ENCODE measurements at places on chromosomes 1 and 21. TPM values are rescaled to one million over a fixed set of nuclear protein-coding genes. Genes with fewer than 3 reads are reported as not detected.

DNA sequence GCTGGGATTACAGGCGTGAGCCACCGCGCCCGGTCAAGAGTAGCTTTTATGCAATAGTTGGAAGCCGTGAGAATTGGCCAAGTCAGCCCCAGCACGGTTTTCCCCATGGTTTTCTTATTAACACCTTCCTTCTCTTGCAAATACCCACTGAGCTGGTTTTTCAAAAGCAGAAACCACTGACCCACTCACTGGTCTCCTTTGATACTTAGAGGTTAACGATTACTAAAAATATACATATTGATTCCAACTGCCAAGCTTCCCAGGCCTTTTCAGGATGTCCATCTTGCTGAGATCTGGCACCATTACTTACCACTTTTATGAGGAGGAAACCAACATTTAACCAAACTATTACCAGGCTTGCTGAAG, 25.9 kb upstream of the TARDBP start:
- H3K36me3 ChIP-seq = no peaks in the 10 kb centered on the region
- no peaks in the 10 kb centered on the region for H3K27me3 ChIP-seq
- H3K4me1 ChIP-seq = no peaks in the 10 kb centered on the region
- H3K27ac ChIP-seq = no peak overlapping the region

SPRR3 gene
- not detected for total RNA-seq

FCGR3A gene
- 2.1 TPM for total RNA-seq

DNA sequence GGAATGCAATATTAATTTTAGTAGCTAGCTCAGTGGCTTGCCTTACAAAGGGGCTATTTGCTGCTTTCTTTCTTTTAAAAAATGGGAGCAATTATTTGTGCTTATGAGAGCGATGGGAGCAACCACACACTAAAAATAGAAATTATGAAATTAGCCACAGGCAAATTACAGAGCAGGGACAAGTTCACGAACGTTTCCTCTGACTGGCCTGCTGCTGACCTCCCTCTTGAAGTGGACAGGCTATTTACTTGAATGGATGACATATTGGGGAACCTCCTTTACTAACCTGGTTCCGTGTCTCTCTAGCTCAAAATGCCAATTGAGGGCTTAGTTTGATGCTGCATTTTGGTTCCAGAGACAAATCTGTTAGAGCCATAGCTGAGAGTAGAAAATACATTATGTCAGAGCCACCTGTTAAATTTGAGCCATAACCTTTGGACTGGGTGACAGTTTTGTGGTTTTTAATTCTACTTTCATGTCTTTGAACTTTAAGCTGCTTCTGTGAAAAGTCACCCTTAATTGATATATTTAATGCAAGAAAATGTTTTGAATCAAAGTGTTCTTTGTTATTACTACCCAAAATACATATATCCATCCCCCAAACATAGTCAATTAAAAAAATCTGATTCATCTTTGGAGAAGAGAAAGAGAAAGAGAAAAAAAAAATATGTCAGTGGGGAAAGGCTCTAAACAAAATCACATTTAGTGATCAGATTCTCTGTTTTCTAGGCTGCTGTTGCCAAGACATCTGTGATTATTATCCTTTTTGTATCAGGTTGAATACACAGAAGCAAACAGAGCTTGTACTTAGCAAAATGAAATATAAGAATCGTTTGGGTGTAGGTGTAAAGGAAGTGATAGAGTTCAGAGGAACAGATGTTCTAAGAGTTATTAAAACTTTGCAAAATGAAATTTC, 351.9 kb downstream of the ADGRL2 start:
- DNase-seq = no peak
- no peaks in the 10 kb centered on the region for H3K36me3 ChIP-seq
- H3K4me1 ChIP-seq = no peaks in the 10 kb centered on the region
- no peaks in the 10 kb centered on the region for H3K27me3 ChIP-seq
- no peak overlapping the region for H3K27ac ChIP-seq
- H3K4me3 ChIP-seq = no peak overlapping the region

DNA sequence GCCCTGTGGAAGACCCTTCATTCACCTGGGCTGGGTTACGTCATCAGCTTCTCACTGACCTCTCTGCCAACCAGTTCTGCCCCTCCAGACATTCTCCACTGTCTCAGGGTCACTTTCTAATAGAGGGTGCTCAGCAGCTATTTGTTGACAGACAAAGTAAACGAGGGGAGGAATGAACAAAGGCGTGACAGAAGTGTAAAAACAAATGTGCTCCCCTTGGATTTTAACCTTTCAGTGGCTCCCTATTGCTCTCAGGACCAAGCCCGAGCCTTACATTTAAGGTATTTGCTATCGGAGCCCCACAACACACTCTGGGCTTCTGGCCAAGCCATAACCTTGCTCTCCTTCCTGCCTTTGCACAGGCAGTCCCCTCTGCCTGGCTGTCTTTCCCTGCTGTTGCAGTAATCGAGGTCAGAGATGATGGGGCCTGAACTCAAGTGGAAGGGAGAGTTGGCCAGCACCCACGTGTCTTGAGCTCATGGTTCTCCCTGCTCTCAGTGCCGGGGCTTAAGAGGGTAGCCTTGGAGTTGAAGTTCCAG, 9.3 kb upstream of the MARCKSL1 start:
- H3K27ac ChIP-seq = no peak overlapping the region
- no peak overlapping the region for H3K4me3 ChIP-seq
- H3K36me3 ChIP-seq = no peaks in the 10 kb centered on the region
- H3K4me1 ChIP-seq = peaks cover 44% of the 10 kb centered on the region
- peak; percentile 47 for DNase-seq
- no peaks in the 10 kb centered on the region for H3K27me3 ChIP-seq

DNA sequence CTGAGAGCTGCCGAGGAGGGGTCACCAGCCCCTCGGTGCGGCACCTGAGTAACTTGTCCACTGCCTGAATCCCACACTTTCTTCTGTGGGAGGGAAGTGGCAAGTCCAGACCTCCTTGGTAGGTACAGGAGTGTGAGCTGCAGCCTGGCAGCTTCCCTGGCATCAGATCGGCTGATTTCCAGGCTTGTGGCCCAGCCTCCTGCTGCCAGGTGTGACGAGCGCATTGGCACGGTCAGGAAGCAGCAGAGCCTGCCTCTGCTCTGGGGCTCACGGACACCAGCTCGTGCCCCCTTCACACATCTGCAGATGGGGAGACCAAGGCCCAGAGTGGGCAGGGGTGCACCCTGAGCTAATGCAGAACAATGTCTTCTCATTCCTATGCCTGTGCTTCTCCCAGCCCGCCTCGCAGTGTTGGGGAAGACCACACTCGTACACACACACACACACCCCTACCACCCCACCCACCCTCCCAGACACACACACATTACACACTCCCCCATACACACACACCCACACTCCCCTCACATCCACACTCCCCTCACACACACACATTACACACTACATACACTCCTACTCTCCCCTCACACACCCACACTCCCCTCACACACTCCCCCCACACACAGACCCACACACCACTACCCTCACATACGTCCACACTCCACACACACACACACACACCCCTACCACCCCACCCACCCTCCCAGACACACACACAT, 33.1 kb upstream of the SELENON start:
- no peak overlapping the region for H3K27ac ChIP-seq
- no peak overlapping the region for H3K4me3 ChIP-seq
- no peak for DNase-seq
- H3K4me1 ChIP-seq = peaks cover 17% of the 10 kb centered on the region

DNA sequence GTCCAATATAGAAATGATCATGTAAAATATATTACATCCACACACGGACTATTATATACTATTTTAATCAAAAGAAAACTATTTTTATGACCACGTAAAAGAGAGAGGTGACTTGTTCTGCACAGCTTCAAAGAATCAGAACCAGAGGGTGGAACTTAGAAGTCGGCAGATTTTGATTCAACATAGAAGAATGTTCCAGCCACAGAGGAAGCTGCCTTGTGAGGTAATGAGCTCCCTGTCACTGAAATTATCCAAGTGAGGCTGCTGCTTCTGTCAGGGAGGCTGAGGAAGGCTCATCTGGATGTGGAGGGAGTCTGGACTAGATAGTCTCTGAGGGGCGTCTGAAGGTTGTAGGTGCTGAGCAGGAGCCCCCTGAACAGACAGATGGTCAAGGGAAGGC, 2.7 kb downstream of the PLEKHA6 start:
- no peak overlapping the region for H3K27ac ChIP-seq
- no peaks in the 10 kb centered on the region for H3K36me3 ChIP-seq
- no peak overlapping the region for H3K4me3 ChIP-seq
- H3K27me3 ChIP-seq = no peaks in the 10 kb centered on the region
- no peak for DNase-seq
- no peaks in the 10 kb centered on the region for H3K4me1 ChIP-seq

- no peak for DNase-seq
- H3K36me3 ChIP-seq = peaks cover 35% of the 10 kb centered on the region
- H3K27me3 ChIP-seq = no peaks in the 10 kb centered on the region
- H3K4me3 ChIP-seq = no peak overlapping the region
Observed at GRCh38 chr1:27789540-27790041, 16.6 kb downstream of the STX12 start.

DNA sequence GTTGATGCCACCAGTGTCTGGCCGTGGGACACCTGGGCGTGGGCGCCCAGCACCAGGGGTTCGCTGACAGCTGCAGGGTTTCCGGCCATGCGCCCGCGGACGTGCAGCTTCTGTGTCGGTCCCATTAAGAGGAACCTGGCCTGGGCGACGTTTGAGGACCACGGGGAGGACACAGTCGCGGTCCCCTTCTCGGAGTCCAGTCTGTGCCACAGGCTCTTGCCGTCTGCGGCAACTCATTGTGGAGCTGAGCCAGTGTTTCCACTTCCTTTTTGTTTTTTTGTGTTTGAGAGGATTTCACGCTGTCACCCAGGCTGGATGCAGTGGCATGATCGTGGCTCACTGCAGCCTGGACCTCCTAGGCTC, 1.6 kb upstream of the C1orf159 start:
- no peak overlapping the region for H3K4me3 ChIP-seq
- no peak for DNase-seq
- H3K36me3 ChIP-seq = no peaks in the 10 kb centered on the region

GRCh38 chr1:77421504-77422233, 139.8 kb downstream of the AK5 start:
- peaks cover 28% of the 10 kb centered on the region for H3K4me1 ChIP-seq
- H3K36me3 ChIP-seq = no peaks in the 10 kb centered on the region
- no peaks in the 10 kb centered on the region for H3K27me3 ChIP-seq
- DNase-seq = peak; percentile 29
- no peak overlapping the region for H3K27ac ChIP-seq
- H3K4me3 ChIP-seq = no peak overlapping the region

FAM78B gene
- total RNA-seq = 0.22 TPM

- H3K27me3 ChIP-seq = no peaks in the 10 kb centered on the region
- H3K36me3 ChIP-seq = no peaks in the 10 kb centered on the region
- no peaks in the 10 kb centered on the region for H3K4me1 ChIP-seq
- no peak overlapping the region for H3K4me3 ChIP-seq
- DNase-seq = no peak
Observed at GRCh38 chr1:34131396-34132160, 33.5 kb downstream of the CSMD2 start.

GRCh38 chr1:219365451-219365850, 191.8 kb downstream of the LYPLAL1 start:
- H3K4me3 ChIP-seq = no peak overlapping the region
- no peaks in the 10 kb centered on the region for H3K4me1 ChIP-seq
- no peak for DNase-seq

- no peaks in the 10 kb centered on the region for H3K27me3 ChIP-seq
- no peak for DNase-seq
- H3K4me1 ChIP-seq = peaks cover 18% of the 10 kb centered on the region
- no peaks in the 10 kb centered on the region for H3K36me3 ChIP-seq
- H3K27ac ChIP-seq = no peak overlapping the region
Observed at GRCh38 chr1:149934356-149934755, 2.3 kb downstream of the MTMR11 start.

BNIPL gene
- 8.3 TPM for total RNA-seq

- no peak for DNase-seq
- no peaks in the 10 kb centered on the region for H3K36me3 ChIP-seq
- H3K4me3 ChIP-seq = no peak overlapping the region
- H3K27me3 ChIP-seq = peaks cover 28% of the 10 kb centered on the region
Observed at GRCh38 chr1:110067893-110068645, 2.4 kb downstream of the ALX3 start.

GRCh38 chr1:169696273-169697100, 14.9 kb downstream of the SELL start:
- H3K4me1 ChIP-seq = peaks cover 99% of the 10 kb centered on the region
- H3K36me3 ChIP-seq = peaks cover under 1% of the 10 kb centered on the region

DNA sequence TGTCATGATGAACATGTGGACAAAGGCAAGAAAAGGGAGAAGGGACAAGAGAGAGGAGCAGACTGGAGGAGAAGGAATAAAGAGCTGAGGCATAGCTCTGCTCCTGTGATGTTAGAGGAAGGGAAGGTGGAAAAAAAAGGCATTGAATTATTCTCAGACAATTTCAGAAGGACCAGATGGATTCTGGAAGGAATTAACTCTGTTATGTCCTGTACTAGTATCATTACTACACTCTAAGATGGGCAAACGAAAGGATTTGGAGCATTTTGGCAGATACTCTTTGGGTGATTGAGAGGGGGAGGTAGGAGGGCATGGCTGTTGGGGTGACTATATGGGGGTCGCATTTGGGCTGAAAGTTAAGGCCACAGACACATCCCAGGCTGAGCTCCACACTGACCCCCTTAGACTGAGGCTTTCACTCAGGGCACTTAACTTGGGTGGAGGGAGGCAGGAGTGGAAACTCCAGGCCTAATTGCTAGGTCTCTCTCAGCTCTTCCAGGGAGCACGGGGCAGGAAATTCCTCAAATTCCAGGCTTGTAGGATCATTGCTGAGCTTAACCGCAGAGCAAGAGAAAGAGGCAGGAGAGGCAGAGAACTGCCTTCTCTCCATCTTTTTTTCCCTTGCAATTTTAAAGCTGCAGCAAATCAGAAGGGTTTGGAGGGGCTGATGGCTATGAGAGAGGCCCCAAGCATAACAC, 25.9 kb downstream of the KIRREL1 start:
- DNase-seq = no peak
- H3K4me3 ChIP-seq = no peak overlapping the region
- no peaks in the 10 kb centered on the region for H3K27me3 ChIP-seq
- no peaks in the 10 kb centered on the region for H3K4me1 ChIP-seq
- H3K36me3 ChIP-seq = no peaks in the 10 kb centered on the region

GRCh38 chr21:37415939-37416338, 49.4 kb downstream of the DYRK1A start:
- no peak for DNase-seq
- no peaks in the 10 kb centered on the region for H3K27me3 ChIP-seq
- peaks cover 85% of the 10 kb centered on the region for H3K4me1 ChIP-seq
- no peak overlapping the region for H3K4me3 ChIP-seq
- no peaks in the 10 kb centered on the region for H3K36me3 ChIP-seq
- H3K27ac ChIP-seq = no peak overlapping the region

All from CD4-positive, alpha-beta memory T cell (primary cell).